ENCODE measurements at places on chromosomes 3 and 15.

- DNase-seq, result no peak
Observed at GRCh38 chr3:148750296-148750695, 52.6 kb downstream of the AGTR1 start.

DNA sequence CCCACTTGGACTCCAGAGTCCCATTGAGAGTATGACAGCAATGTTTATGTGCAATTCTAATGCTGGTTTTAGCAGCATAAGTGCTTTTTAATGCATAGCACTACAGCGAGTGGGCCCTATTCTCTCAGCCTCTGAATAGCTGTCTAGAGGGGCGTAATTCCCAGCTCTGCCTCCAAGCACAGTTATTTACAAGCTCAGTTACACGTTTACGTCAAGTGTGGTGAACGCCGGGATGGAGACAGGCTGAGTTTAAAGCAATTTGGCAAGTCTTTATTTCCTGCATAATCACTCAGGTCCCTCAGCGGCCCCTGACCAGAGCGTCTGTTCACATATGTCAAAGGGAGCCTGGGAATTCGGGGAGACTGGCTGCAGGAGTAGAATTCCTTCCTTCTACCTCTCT, 43.9 kb downstream of the SOX14 start:
- DNase-seq, result no peak

DNA sequence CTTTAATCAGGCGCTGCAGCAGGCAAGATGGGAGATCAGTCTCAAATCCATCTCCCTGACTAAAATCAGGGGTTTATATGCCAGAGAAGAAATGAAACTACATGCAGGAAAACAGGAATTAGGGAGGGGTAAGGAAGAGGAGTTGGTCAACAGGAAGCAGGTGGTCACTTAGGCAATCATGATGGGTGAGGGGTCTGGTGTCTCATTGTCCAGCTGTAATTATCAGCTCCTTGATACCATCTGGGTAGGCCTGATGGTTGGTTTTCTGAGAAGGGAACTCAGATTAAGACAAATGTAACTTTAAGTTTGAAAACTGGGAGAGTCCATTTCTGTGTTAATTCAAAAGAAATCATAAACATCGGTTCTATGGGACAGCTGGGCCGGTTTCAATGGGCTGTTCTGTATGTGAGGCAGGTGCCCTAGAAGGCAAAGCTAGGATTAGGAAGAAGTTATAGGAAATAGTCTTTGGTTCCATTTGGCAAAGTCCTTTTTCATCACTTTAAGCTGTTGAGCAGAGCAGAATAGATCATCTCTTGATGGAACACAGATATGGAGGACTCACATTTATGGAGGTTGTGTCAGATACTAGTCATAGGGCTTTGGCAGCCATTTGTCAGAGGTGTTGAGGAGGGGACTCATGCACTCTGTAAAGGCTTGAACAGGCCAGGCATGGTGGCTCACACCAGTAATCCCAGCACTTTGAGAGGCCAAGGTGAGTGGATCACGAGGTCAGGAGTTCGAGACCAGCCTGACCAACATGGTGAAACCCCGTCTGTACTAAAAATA, 149.4 kb downstream of the VGLL4 start:
- DNase-seq, result no peak

DNA sequence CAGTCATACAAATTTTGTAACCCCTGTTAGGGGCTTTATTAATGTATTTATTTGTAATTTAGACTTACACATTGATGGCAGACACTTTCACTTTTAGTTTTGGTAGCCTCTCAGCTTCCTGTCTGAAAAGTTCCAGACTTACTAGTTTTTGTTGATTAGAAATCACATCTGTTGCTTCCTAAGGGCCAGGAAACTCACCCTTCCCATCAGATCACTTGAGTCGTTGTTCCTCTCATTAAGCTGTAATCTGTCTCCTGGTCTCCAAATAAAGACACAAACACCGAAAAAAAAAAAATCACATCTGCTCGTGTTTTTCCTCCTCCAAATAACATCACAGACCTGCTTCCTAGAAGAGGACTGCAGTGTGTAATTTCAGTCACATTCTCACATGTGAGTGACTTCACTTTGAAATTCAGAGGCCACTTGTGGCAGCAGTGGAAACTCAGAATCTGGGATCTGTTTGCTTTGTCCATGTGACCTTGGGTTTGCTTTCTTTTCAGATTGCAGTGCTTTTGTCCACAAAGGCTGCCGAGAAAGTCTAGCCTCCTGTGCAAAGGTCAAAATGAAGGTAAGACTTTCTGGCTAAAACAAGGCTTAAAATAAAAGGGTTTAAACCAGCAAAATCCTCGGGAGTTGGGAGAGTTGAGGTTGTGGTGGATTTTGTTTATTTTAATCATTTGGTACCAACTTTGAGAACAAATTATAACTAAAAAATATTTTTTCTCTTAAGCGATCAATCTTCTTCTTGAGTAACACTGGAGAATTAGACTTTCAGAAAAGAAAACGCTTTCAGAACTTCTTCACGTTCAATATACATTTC, 87.0 kb downstream of the KLHL25 start:
- peak; percentile 75 for DNase-seq

GRCh38 chr3:152054315-152054714, 180.9 kb downstream of the SUCNR1 start:
- no peak for DNase-seq

- DNase-seq, result no peak
Observed at GRCh38 chr15:91535856-91536500, 317.5 kb upstream of the SLCO3A1 start.

GRCh38 chr3:155110022-155110421, 29.9 kb downstream of the MME start:
- no peak for DNase-seq

GRCh38 chr3:65787827-65788226, 250.9 kb downstream of the MAGI1 start:
- DNase-seq, result no peak

GRCh38 chr3:171691485-171691884, 118.8 kb downstream of the PLD1 start:
- no peak for DNase-seq

- DNase-seq, result no peak
Observed at GRCh38 chr3:160801386-160802118, 45.5 kb downstream of the PPM1L start.

DNA sequence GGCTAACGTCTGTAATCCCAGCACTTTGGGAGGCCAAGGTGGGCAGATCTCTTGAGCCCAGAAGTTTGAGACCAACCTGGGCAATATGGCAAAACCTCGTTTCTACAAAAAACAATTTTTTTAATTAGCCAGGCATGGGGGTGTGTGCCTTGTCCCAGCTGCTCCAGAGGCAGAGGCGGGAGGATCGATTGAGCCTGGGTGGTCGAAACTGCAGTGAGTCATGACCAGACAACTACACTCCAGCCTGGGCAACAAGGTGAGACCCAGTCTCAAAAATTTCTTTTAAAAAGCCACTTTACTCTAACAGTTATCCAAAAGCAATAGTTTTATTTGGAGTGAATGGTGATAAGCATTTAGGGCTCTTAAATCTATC, 12.5 kb downstream of the TRIM59 start:
- DNase-seq, result no peak

DNA sequence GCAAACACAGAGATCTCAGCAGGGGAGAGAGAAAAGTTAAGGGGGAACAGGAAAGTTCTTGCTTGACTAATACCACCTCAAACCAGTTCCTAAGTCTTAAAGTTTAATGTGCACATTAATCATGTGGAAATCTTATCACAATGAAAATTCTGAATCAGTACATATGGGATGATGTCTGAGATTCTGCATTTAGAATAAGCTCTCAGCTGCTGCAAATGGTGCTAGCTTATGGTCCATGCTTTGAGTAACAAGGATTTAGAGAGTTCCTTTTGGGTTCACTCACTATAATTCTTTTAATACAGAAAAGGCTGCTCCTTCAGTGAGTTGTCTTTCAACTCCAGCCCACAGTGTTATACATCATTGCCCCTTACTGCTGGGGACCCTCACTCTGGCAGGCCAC, 99.5 kb upstream of the THRB start:
- no peak for DNase-seq

- no peak for DNase-seq
Observed at GRCh38 chr15:72229076-72229946, 1.7 kb downstream of the PKM start.

DNA sequence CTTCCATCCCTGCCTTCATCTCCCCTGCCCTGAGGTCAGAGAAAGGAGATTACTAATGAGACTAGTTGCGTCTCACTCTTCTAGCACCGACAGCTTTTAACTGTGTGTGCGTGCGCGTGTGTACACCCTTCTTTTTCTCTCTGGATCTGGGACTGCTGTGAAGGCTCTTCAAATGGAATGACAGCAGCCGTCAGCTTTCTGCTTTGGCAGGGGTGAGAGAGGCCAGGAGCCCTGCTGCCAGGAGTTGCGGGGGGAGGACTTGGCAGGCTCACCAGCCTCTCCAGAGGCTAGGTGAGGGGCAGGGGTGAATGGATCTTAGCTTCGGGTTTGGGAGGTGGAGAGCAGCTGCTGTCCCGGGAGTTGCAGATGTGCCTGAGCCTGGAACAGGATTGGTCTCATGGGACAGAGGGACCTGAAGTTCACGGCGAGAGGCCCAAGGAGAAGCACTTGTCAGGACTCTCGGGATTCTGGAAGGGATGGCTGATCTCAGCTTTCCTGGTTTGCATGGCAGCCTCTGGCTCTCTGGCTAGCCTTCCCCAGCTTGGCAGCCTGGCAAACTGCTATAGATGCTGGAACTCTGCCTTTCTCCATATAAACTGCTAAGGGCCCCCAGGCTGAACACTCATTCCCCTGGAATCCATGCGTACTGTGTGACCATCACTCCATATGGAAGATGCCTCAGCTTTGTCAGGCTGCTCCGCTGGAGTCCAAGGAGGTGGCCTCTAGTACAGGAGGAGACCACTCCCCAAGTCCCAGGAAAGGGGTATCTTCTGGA, 16.6 kb downstream of the TEX264 start:
- no peak for DNase-seq

GRCh38 chr3:51879937-51880336, 4.5 kb upstream of the IQCF5 start:
- no peak for DNase-seq

DNA sequence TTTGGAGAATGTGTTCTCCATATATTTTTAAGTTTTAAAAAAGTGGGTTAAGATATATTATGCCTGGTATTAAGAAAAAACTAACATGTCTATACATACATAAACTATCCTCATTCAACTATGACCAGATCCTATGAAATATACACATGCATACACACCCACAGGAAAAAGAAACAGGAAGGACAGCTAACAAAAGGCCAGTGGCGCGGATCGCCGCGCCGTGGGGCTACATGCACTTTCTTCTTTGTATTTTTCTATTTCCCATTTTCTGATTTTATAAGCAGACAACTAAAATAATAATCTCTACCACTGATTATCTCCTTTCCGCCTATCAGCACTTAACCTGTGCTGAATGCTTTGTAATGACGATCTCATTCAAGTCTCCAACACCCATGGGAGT, 160.1 kb downstream of the OR4M2 start:
- no peak for DNase-seq

DNA sequence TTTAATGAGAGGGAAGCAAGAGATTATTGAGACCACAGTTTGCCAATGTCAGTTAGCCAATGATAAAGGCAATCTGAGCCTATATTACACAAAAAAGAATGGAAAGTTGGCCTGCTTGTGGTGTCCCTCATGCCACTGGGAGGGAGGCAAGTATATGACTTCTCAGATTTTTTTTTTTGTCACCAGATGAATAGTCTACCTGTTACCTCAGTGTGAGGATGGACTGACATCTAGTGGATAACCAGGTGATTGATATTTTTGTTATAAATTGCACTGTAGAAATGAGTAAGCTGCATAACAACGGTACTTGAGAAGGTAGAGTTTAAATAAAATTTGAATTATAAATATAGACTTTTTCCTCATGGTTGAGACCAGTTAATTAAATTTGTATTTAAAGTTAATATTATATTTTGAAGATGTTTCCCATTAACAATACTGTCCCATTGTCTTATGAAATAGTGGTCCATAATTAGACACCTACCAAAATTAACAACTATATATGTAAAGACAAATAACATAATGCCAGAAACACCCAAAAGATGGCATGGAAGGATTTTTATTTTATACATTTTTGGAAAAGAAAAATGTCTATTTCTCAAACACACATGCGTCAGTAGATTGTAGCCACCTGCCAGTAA, 237.8 kb upstream of the GADL1 start:
- no peak for DNase-seq

DNA sequence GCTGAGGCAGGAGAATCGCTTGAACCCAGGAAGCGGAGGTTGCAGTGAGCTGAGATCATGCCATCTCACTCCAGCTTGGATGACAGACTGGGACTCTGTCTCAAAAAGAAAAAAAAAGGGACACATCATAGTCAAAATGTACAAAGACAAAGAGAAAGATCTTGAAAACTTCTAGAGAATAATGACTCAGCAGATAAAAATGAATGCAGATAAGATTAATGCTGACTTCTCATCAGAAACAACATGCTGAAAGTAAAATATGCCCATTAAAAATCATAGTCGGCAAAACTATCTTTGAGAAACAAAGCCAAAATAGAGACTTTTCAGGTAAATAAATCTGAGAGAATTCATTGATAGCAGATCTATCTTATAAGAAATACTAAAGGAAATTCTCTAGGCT, 271.1 kb upstream of the GPR149 start:
- DNase-seq, result no peak

- no peak for DNase-seq
Observed at GRCh38 chr15:62439543-62440016, 274.5 kb upstream of the C2CD4B start.

GRCh38 chr3:52939600-52939999, 42.3 kb upstream of the STIMATE start:
- DNase-seq, result no peak

DNA sequence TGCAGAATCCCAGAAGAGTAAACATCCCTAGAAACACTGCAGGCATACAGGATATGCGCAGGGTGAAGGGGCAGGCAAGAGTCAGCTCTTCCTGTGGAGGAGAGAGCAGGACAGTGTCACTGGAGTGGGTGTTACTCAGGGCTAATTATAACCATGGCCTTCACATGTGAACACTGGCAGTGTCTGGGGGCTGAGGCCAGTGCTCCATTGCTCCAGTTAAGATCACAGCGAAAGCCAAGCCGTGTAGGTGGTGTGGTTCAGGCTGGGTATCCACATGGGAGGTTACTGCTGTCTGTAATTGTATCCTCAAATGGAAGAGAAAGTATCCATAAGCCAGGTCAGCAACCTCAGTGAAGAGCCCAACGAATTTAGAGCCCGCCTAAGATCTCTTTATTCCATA, 84.6 kb downstream of the MESD start:
- no peak for DNase-seq

- DNase-seq, result no peak
Observed at GRCh38 chr15:71677766-71678165, 132.6 kb upstream of the NR2E3 start.

- DNase-seq, result peak; percentile 71
Observed at GRCh38 chr3:45972534-45973402, 22.9 kb downstream of the FYCO1 start.

- no peak for DNase-seq
Observed at GRCh38 chr3:152436707-152437590, 168.2 kb downstream of the MBNL1 start.

- DNase-seq, result no peak
Observed at GRCh38 chr15:89117790-89118189, 29.5 kb downstream of the ABHD2 start.
